Stimulated activated CD8-positive, alpha-beta memory T cell treated with anti-CD3 and anti-CD28 coated beads, Interleukin-2, amount 100 ng/mL, for 48 hours (primary cell): ENCODE measurements at places on chromosomes 7 and 10.

DNA sequence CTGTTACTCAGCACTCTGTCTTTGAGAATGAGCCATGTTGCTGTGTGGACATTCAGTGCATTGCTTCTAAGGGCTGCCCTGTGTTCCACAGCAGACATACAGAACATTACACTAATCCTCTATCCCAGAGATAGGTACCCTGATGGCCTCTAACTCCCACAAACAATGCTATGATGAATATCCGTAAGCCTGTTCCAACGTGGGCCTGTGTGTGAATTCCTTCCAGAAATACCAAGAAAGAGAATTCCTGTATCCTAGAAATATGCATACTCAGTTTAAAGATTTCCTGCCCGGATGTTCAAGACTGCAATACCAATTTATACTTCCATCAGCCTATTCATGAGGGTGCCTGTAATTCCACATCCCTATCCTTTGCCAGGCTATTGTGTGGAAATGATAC, 21.3 kb upstream of the ST8SIA6 start:
- no peak for DNase-seq

DNA sequence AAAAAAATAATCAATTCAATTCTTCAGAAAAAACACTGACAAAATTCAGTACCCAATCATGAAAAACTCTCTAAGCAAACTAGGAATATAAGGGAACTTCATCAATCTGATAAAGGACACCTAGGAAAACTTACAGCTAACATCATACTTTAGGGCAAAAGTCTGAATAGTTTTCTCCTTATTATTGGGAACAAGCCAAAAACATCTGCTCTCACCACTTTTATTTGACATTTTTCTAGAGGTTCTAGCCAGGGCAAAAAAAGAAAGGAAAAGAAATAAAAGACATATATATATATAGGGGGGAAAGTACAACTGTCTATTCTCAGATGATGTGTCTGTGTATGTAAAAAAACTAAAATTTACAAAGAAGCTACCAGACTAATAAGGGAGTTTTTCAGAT, 19.0 kb downstream of the CDK6 start:
- DNase-seq = no peak

GRCh38 chr7:2688409-2689342, 674 bp downstream of the AMZ1 start:
- no peak for DNase-seq

DNA sequence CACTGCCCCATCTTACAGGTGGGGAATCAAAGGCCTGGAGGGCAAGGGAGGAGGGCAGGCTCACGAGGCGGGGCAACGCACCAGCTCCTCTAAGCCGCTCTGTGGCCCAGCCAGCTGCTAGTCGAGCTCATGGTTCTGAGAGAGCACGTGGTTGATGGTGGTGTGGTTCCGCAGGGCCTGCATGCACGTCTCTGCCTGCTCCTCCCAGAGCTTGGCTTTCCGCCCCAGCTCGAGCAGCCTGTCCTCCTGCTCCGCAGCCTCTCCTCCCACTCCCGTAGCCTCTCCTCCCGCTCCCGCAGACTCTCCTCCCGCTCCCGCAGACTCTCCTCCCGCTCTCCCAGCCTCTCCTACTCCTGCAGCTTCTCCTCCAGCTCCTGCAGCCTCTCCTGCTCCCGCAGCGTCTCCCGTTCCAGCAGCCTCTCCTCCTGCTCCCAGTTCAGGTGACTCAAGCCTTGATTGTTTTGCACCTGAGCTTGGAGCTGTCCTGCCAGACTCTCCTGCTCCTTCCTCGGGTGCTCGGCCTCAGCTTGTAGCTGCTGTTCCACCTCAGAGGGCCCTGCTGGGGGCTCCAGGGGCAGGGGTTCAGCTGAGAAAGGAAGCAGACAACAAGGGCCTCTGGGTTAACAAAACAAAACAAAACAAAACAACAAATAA, 19.1 kb upstream of the MTPAP start:
- no peak for DNase-seq

GRCh38 chr7:143002106-143002505, 24.8 kb downstream of the OR9A2 start:
- DNase-seq = no peak

- DNase-seq = no peak
These were observed 1.1 kb upstream of the CDH23 start for GRCh38 chr10:71395621-71396020.

- no peak for DNase-seq
These were observed 163.4 kb upstream of the MKLN1 start for GRCh38 chr7:131164025-131164925.

DNA sequence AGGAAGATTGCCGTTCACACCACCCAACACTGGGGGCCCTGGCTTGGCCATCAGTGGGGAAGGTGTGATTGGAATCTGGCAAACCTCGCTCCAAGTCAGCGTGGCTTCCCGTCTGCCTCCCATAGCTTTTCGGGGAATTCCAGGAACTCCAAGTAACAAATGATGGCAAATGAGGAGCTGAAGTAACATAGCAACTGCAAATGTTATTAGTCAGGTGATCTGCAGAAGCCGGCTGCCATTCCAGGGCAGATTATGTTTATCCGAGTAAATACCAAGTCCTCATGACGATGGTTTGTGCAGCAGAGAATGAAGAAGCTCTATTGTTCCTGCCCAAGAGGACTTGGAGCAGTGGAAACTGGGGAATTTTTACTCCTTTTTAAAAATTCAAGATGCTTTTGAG, 270.5 kb upstream of the PODXL start:
- DNase-seq = no peak

DNA sequence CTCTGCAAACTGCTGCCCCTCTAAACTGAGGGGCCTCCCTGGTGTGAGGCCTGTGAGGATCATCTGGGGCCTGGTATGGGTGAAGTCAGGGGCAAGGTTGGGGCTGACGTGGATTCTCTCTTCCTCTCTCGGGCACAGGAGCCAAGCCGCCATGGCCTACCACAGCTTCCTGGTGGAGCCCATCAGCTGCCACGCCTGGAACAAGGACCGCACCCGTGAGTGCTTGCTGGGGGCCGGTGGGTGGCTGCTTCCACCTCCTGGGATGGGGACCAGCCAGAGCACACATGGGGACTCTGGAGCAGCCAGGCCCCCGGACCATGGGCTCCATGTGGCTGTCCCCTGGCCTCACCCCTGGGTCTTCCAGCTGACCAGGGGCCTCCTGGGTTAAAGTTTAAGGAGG, 11.0 kb downstream of the ARPC1B start:
- no peak for DNase-seq

GRCh38 chr7:96973986-96974385, 31.4 kb upstream of the DLX6 start:
- DNase-seq = no peak
